Stimulated activated CD4-positive, alpha-beta T cell treated with anti-CD3 and anti-CD28 coated beads, Interleukin-1b, Interleukin-23, amount 100 ng/mL, for 1 hour (primary cell): ENCODE measurements at places on chromosomes 2 and 18.

DNA sequence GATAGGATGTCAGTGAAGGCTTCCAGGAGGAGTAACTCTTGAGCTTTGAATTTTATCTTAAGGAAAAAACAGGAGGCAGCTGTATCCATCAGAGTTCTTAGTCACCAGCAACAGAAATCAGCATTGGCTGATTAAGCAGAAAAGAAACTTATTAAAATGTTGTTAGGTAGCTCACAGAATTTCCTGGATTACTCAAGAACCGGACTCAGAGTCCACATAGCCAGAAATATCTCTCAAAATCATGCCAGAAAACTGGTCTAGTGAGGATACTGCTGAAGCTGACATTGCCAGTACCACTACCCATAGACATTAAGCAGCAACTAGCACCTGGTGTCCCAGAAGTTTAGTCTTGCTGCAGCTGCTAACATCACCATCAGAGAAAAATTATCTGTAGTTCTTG lies 10.1 kb upstream of the AFTPH start:
- no peak for DNase-seq

- no peak for DNase-seq
These were observed 1.5 kb downstream of the AQP4 start for GRCh38 chr18:26863921-26864497.

DNA sequence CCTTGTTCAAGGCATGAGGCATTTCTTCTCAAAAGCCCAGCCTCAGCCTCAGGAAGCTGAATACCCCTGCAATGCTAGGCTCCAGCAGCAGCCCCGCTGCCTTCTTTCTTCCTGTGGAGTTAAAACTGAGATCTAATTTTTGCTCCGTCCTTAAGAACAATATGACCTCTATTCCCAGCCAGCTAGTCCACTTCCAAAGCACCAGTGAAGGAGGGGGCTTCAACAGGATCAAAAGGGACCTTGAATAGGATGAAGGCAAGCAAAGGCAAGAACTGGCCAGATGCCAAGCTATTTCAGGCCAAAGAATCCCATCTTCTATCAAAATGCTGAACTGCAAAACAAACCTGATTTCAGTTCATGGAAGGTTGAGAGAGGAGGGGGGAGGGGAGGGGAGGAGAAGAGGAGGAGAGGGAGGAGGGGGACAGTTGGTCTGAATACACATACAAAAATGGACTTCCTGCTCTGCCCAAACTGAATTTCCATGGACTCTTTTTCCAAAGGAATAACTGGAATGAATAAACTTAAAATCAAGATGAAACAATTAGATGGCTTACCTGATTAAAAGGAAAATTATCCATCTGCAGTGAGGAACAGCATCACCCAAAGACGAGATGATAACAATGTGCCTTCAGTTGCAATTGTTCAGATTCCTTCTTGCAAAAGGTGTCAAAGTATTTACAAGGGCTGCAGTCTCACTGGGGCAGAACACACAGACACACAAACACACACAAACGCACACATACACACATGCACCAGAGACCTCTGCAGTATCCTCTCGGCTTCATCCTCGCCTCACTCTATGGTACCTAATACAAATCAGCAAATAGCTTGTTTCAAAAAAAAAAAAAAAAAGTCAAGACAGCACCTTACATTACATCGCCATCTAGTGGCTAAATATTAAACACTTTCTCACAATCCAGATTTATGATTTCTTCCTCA lies at the start of gene SCN1A:
SCN1A (minus strand) TSS at position 804 of the 939 bp plus-strand sequence. CDS start 54,399 bp downstream, outside the sequence.
- DNase-seq = no peak

GRCh38 chr2:158131919-158132566 lies 30.4 kb downstream of the UPP2 start:
- no peak for DNase-seq

- no peak for DNase-seq
These were observed 35.7 kb upstream of the KLF7 start for GRCh38 chr2:207201416-207201815.

GRCh38 chr2:186531257-186531775 lies 45.3 kb downstream of the ZC3H15 start:
- DNase-seq = no peak

GRCh38 chr2:6864923-6865345 lies 773 bp downstream of the CMPK2 start:
- no peak for DNase-seq

GRCh38 chr2:54995553-54995952 lies 54.7 kb downstream of the RTN4 start:
- no peak for DNase-seq

DNA sequence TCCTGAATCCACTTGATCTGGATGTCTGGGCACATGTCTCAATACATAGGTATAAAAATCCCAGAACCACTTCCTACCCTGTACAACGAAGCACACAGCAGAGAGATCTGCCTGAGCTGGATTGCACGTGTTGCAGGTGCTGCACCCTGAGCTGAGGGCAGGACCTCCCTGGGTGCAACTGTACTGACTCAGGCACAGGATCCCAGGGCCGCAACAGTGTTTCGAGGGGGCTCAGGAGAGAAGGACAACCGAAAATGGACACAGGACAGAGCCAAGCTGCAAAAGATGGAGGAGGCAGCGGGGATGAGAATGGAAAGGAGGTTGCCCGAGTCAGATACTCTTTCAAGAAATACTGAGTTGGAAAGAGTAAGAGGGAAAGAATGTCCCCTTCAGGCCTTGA lies 354.1 kb downstream of the EIPR1 start:
- DNase-seq = no peak

DNA sequence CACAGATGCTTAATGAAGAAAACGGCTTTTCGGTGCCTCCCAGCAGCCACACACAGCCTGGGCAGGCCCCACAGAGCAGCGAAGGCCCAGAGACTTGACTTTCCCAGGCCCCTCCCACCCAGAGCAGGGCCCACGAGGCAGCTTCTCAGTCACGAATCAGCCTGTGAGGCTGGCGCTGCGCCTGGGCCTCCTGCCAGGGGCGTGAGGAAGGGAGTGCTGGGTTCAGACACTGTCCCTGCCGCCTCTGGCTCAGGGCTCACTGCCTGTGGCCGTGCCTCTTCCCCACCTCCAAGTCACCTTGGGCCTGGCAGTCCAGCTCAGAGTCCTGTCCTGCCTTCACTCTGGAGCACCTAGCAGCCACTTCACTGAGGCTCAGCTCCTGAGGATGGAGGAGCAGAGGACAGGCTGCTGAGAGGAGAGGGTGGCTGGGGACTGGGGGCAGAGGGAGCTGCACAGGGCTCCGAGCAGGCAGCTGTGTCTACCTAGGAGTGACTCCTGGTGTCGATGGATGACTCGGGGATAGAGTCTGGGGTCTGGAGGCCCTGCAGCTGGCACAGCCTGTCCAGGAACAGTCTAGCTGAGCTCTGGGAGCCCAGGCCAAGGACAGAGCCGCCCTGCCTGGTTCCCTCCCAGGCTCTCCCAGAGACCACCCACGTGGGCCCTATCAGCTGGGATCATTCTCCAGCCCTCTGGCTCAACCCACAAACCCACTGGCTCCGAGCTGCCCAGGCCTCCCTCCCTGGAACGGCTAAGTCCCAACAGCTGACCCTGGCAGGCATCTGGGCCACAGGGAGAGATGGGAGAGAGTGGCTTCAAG lies 36.4 kb upstream of the FOSL2 start:
- DNase-seq = no peak

GRCh38 chr2:240146627-240147278 lies 6.3 kb upstream of the OTOS start:
- no peak for DNase-seq

- no peak for DNase-seq
These were observed 29.3 kb downstream of the FABP1 start for GRCh38 chr2:88098558-88098900.

DNA sequence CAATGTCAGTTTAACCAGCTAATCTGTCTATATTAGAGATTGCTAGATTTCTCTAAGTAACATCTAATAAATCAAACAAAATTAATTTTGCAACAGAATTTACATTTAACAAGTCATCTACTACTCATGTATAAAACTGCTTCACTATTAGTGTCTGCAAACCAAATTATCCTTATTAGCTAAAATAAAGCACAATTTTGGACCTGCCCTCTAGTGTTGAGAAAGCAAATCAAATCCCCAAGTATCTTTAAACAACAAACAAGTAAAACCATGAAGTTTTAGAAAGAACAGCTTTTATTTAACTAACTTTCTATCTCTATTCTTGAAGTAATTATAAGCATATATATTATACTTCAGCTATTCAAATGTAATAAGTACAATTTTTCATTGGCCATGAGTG lies 113.1 kb upstream of the SP3 start:
- DNase-seq = no peak

- no peak for DNase-seq
These were observed 111.3 kb downstream of the TSN start for GRCh38 chr2:121866789-121867188.

GRCh38 chr2:23385351-23385747 lies 370 bp downstream of the KLHL29 start:
- DNase-seq = no peak

DNA sequence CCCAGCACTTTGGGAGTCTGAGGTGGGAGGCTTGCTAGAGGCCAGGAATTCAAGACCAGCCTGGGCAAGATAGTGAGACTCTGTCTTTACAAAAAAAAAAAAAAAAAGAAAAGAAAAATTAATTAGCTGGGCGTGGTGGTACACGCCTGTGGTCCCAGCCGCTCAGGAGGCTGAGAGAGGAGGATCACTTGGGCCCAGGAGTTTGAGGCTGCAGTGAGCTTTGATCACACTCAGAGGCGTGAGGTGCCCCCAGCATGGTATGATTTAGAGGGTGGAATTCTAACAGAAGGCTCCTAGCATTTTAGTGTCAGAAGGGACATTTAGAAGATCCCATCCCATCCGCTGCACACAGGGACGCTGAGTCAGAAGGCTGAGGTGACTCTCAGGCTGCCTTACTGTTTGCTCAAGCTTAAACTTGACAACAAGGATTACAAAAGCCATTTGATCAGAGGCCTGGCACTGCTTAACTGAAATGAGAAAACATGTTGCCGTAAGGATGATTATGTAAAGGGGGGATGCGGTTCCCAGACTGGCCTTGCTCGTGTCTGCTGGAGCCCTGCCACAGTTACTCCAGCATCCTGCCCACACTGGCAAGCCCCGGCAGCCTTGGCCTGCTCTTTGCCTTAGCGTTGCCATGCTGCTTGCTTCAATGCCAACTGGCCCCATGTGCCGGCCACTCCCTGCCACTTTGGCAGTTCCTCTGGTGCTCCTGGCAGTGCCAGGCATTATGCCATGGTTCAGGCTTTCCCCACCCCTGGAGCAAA lies 45.6 kb upstream of the SLC1A4 start:
- DNase-seq = no peak

DNA sequence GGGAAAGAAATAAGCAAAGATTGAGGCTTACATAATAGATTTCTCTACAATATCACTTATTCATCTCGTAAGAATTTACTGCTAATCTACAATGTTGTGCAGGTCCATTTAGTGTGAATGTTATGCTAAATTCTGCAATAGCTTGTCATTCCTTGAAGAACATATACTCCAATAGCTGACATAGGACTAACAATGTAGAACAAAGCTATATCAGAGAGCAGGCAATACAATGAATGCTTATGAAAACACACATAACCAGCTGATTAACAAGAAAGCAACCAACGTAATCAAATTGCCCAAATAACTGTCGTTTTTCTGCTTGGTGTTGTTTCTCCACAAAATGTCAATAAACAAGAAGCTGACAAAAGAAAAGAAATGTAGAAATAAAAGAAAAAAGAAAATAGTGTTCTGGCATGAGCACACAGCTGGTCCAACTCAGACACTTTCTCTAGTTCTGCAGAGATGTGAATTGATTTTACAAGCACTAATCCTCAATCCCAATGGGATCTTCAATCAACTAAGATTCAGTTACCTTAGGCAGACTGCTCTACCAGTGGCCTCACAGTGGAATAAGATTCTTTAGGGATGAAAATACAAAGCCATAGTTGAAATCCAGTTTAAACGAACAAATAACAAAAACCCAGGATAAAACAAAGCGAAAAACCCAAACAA lies 1024.7 kb upstream of the PIK3C3 start:
- DNase-seq = no peak

DNA sequence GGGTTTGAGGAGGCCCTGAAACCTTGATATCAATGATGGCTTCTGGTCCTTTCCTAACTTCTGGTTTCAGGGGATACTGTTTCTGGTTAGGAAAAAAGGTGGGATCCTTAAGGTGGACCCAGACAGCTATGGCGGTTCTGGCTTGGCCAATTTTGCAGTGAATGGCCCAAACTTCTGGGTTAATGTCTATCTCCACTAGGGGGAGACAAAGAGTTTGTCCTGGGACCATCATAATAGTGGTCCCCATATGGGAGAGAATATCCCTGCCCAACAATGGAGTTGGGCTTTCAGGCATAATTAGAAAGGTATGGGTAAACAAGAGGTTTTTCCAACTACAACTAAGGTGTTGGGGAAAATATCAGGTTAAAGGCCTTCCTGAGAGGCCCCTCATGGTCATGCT lies 273.5 kb downstream of the CALCRL start:
- DNase-seq = no peak

- DNase-seq = no peak
These were observed 203.0 kb downstream of the SOCS6 start for GRCh38 chr18:70491734-70492348.

DNA sequence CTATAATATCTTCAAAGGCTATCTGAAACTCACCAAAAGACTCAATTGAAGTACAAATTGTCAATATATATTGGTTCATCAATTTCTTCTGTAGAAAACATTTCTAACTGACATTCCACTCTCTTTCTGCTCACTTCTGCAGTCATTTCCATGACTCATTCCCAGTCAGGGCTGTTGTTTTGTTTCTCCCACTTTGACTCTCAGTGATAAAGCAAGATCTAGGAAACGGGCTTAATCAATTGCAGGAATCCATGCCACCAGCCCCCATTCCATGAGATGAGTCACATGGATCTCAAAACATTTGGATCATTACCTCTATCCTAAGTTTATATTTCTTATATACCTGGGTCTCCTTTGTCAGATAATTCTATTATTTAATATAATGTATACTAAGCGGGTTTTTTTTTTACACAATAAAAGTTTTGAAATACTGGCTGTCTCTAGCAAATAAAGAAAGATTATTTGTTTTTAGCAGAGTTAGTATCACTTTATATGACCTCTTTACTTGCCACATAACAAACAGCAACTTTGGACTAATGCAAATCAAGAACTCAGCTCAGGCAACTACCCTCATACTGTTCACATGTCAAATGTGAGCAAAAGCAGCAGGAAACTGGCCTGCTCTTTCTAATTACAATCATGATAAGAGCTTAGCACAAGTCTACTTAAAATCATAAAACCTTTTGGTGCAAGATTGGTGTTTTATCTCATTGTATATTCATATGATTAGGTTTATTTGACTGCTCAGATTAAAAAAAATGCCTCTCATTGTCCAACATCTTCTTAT lies 251.1 kb upstream of the PIK3C3 start:
- no peak for DNase-seq

GRCh38 chr2:5940596-5941535 lies 248.7 kb downstream of the SOX11 start:
- DNase-seq = no peak

DNA sequence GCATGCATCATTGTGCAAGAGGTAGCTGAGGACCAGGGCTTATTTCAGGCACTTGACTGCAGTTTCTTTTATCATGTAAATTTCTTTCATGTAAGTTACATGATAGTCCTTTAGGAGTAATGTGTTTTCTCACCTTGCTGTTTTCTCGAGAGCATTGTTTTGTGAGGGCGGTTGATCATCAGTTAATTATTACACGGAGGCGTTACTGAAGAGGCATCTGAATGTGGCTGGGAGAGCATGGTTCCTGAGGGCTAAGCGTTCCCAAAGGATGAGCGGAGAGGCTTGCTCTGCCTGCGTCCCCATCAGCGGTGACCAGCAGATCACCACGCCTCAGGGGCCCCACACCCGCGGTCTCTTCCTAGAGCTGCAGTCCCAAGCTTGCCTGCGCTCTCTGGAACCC lies 156.1 kb upstream of the NFATC1 start:
- no peak for DNase-seq
